Ureter (tissue), 1 donor: ENCODE measurements at places on chromosomes 16 and 17.
A peak's percentile ranks its signal among the peaks of the same experiment; 100 is the strongest.

DNA sequence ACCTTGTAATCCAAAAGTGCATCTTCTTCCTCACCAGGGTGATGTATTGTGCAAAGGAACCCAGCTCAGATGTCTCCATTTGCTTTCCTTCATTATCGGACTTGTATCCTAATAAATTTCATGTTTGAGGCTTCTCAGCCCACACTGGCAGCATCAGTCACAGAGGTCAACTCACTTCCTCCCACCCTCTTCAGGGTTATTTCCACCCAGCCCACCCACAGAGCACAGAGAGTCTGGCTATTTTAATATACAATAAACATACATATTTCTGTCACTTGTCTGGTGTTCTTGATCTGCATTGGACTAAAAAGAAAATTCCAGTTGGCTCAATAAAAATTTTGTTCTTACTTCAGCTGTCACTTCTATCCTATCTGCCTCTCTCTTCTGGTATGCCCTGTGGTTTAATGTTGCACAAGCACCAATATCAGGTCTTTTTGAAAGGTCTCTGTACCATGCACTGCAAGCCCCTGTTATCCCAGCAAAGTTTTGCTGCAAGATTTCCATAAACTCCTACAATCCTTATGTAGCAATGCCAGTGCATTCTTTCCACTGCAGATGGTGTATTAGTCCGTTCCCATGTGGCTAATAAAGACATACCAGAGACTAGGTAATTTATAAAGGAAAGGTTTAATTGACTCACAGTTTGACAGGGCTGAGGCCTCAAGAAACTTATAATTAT, 201.8 kb downstream of the CDH11 start:
- DNase-seq, result no peak

GRCh38 chr17:27519550-27519949, 63.3 kb downstream of the KSR1 start:
- DNase-seq, result no peak

DNA sequence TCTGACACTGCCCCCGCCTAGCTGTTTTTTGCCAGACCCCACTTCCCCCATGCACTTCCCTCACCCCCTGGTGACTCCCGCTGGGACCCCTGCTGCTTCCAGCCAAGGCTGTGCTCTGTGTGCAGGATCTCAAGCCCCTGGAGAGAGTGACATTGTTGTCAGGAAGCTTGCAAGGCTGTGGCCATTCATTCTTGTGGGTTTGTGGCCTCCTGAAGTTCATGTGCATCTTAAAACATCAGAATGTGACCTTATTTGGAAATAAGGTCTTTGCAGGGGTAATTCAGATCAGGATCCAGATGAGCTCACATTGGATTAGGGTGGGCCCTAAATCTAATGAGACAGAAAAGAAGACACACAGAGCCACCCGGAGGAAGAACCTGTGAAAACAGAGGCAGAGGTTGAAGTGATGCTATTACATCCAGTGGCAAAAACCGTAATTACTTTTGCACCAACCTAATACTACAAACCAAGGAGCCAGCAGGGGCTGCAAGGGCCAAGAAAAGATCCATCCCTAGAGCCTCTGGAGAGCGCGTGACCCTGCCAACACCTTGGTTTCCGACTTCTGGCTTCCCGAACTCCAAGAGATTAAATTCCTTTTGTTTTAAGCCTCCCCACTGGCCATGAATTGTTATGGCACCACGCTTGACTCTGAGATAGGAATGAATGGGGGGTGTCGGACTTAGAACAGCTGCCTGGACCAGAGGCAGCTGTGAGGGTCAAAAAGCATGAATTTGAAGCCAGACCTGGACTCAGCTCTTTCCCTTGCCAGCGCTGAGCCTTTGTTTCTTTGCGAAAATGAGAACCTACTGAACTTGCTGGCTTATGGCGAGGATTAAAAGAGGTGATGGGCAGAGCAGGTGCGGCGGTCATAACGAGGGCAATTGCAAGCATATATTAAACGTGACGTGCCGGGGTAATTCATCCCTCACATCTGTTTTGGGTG, 75.5 kb downstream of the BMERB1 start:
- DNase-seq, result no peak

- no peak for DNase-seq
Observed at GRCh38 chr17:36858119-36859002, 78.9 kb upstream of the LHX1 start.

DNA sequence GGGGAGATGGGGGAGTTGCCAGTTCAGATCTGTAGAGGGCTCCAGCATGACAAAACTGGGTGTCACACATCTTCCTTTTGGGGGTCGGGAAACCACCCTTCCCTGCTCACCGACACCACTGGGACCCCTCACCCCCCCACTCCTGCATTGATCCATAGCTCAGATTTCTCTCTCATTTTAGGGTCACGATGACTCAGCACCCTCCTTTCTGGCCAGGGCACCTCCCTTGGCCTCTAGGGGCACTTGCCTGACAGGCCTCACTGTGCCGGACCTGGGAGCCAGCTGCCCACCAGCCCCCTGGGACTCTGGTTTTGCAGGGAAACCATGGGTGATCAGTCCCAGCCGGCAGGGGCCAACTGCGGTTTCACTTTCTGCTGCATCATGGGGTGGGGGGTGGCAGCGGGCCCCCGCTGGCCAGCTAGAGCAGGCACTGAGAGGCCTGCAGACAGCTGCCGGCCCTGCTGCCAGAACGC, 239.4 kb downstream of the MRTFB start:
- no peak for DNase-seq

GRCh38 chr17:72387487-72387886, 266.7 kb downstream of the SOX9 start:
- DNase-seq, result no peak

DNA sequence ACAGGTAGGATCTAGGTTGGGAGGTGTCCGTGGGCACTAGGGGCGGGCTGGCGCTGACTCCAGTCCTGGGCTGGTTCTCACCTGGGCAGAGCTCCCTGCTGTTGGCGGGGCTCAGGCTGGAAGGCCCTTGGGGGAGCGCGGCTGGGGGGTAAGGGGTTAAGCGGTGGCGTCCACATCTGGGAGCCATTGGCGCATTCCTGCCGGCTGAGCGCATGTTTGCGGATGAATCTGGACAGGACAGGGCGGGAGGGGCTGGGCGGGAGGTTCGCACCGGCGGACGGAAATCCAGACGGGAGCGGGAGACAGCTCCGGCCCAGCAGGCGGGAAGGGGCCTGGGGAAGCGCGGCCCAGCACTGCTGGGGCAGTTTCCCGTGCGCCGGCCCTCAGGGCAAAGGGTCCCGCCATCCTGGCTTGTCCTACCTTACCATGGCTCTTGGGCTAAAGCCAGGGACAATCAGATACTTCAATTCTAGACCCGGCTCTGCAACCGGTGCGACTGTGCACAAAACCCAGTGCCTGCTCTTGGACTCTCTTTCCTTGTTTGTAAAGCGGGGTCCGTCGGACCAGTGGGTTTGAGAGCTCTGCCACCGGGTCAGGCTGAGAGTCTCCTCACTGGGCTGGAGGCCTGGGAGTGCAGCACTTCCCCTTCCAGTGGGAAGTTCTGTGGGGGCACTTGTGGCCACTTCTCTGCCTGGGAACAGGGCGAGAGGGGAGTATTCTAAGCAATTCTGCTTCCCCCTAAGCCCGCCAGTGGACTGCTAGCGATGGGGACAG, 7.8 kb downstream of the RARA start:
- DNase-seq, result peak; percentile 79

DNA sequence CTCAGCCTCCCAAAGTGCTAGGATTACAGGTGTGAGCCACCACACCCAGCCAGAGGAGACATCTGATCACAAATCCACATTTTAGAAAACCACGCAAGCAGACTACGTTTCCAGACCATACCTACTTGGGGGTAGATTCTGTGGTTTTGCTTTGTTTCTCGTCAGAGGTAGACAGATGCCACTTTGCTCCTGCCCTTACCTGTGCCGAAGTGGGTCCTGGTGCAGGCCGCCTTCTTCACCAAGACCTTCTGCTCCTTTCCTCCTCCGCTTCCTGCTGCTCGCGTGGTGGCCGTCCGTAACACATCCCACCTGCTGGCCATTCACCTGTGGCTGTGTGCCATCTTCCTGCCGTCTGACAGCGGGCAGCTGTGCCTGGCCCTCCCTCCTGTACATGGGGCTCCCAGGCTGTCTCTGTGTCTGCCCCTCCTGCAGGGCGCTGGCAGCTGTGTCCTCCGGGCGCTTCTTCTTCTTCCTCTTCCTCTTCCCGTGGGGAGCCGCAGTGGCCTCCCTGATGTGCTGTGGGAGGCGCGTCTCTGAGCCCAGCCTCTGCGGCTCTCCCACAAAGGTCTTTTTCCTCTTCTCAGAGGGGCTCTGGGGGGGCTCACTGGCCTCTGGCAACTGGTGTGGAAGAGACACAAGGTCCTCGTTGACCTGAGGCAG, 21.2 kb upstream of the CYTH1 start:
- DNase-seq, result no peak

- no peak for DNase-seq
Observed at GRCh38 chr17:73657473-73658116, 13.3 kb upstream of the SDK2 start.
